ENCODE measurements at places on chromosomes 7 and 10.

GRCh38 chr7:134509010-134509409 lies 18.4 kb upstream of the AKR1B10 start:
- DNase-seq = no peak

DNA sequence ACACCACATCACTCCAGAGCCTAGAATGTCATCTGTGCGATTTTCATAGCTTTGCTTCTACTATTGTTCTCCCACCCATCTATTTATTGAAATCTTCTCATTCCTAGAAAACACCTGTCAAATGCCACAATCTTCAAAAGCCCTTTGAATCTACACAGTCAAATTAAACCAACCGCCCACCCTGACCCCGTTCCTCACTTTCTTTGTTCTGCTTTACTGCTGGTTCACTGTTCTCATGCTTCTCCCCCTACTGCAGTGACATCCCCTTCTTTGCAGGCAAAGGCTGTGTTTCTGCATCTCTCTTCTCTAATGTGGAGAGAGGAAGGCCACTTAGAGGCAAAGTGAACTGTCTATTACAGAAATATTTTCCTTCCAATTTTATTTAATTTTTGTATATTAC lies 152.4 kb upstream of the NEBL start:
- DNase-seq = no peak

GRCh38 chr10:111698711-111699110 lies 484.9 kb downstream of the GPAM start:
- no peak for DNase-seq

- DNase-seq = no peak
Measured at GRCh38 chr7:88090671-88091070, 129.2 kb downstream of the SRI start.

DNA sequence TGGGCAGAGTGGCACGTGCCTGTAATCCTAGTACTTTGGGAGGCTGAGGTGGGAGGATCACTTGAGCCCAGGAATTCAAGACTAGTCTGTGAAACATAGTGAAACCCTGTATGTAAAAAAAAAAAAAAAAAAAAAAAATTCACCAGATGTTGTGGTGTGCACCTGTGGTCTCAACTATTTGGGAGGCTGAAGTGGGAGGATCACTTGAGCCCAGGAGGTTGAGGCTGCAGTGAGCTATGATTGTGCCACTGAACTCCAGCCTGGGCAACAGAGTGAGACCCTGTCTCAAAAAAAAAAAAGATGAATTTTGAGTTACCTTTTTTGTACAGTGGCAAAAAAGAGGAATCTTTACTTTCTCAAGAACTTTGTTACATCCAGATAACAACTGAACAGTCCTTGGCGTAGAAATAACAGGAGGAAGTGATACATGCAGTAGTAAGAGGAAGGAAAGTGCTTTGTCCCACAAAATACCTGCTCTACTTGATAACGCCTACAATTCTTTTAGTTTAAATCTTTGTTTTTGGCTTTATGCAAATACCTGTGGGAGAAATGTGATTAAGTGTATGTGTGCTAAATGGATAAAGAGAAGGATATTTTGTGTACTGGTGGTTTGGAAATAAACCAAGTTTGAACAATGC lies 29.3 kb downstream of the SPAG6 start:
- no peak for DNase-seq
